Activated T-helper 17 cell treated with anti-CD3 and anti-CD28 coated beads, Interleukin-2, amount 50 U/mL, for 72 hours (primary cell): ENCODE measurements at places on chromosomes 7 and 10. TPM values are rescaled to one million over a fixed set of nuclear protein-coding genes. Genes with fewer than 3 reads are reported as not detected.

Gene HYCC1
- total RNA-seq, result 20.2 TPM

Gene ZNF786
- 5.7 TPM for total RNA-seq

Gene HTR5A
- total RNA-seq, result not detected

DNA sequence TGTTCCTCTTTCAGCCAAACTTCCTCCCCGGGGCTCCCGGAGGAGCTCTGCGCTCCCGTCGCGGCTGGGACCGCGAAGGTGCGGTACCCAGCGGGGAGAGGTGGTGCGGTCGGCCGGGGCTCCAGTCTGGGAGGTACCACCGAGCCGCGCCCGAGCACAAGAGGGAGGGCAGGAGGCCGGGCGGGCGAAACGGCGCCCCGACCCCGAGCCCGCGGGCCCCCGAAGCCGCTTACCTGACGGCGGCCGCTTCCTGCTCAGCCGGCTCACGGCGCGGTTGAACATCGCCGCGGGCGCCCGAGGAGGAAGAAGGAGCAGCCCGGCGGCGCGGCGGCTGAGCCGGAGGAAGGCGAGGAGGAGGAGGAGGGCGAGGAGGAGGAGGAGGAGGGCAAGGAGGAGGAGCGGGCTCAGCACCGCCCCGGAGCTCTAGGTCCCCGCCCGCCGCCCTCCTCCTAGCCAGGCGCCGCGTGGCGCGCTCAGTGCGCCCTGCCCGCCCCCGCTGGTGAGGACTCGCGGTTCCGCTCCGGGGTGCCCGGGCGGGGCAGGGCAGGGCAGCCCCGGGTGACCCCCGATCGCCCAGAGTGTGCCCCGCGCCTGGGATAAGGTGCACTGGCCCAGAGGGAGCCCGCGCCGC, at the start of gene RGS10:
RGS10 (minus strand) TSS at position 363 of the 631 bp plus-strand sequence; CDS start at position 282, 81 bp downstream.
- peak; percentile 84 for ATAC-seq

- no peak for ATAC-seq
These were observed 31.3 kb upstream of the FOXL3 start for GRCh38 chr7:258476-259190.

DNA sequence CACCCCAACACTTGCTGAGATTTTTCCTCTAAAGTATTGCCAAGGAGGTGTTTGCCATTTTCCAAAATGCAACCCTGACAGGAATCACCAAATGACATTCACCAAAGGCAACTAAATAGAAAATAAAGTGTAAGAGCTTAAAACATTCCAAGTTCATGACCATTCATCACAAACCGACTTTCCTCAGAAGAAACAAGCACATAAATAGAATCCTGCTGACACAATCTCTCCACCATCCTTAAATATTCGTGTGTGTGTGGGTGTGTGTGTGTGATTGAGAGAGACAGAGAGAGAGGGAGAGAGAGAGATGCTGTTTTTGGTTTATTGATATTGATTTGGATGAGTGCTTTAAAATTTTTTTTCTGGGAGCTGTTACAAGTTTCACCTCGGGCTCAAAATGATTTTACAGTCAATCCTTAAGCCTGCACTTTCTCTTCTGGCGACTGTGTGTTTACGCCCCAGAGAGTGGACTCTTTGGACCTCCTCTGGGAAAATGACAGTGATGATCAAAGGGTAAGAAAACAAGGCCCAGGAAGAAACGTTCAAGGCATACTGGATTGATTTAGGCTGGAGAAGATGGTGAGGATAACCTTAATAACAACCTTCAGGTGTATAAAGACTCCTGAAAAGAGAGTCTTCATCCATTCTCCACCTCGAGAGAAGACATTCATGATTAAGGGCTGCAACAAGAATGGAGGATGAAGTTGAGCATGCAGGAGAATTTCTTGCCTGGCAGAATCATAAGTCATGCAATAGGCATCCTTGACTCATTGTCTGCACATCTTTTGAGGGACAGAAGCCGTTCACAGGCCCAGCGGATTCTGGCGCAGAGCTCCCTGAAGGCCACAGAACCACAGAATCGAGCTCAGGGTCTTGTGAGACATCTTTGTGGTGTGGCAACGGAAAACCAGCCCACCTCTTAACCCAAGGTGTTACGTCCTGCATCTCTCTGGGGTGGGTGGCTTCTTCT, 104.4 kb upstream of the FGFR2 start:
- no peak for ATAC-seq
